ENCODE measurements at places on chromosomes 6 and 20.

DNA sequence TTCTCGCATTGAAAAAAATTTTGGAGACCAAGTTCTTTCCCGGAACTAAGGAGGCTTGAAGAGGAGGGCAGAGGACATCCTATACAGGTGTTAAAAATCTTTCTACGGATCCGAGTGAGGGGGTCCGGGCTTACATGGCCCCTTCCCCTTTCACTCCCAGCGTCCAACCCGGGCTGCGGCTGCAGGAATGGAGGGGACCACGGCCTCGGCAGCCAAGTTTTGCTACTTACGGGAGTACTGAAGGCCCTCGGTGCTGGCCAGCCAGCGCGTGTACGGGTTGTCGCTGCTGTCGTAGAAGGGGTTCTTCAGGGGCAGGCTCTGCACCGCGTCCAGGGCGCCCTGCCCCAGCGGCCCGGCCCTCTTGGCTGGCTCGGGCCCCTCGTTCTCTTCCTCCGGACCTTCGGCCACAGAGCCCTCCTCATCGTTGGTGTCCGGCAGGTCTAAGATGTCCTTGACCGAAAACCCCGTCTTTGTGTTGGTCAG, 642 bp downstream of the NKX2-2 start:
- DNase-seq: no peak

DNA sequence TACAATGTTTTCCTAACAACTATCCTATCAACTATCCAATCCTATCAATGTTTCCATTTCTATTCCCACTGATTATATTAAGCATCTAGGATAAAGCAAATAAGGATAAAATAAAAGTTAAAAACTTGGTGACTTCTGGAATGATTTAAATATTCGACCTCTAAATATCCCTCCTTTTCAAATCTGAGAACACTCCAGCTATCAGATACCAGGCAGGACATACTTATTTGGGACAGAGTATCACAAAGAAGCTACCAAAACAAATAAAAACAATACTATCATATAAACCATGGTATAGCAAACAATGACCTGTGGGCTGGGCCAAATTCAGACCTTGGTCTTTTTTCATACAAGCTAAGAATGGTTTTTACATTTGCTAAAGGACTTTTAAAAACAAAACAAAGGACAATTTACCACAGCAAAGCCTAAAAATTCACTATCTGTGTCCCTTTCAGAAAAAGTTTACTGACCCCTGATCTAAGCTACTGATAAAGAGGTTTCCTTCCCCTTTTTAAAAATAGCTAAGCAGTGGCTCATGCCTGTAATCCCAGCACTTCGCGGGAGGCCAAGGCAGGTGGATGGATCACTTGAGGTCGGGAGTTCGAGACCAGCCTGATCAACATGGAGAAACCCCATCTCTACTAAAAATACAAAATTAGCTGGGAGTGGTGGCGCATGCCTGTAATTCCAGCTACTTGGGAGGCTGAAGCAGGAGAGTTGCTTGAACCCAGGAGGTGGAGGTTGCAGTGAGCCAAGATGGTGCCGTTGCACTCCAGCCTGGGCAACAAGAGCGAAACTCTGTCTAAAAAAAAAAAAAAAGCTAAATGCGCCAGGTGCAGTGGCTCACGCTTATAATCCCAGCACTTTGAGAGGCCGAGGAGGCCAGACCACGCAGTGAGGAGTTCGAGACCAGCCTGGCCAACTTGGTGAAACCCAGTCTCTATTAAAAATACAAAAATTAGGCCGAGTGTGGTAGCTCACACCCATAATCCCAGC, 6.0 kb downstream of the NUP153 start:
- no peak for DNase-seq

DNA sequence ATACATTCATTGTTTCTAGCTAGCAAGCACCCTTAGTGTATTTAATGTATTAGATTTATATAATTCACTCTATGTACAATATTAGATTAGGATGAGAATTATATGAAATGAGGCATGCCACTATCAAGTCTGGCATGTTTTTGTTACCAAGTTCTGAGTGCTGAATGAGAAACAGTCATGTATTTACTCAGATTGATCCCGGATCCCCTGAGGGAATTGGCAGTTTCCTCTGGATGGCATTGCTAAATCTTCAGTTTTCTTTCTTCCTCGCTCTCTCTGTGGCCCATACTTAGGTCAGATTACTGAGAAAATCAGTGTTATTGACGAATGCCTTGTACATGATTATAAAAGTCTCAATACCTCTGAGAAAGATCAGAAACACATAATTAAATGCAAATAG, 66.6 kb downstream of the CDKAL1 start:
- no peak for DNase-seq

DNA sequence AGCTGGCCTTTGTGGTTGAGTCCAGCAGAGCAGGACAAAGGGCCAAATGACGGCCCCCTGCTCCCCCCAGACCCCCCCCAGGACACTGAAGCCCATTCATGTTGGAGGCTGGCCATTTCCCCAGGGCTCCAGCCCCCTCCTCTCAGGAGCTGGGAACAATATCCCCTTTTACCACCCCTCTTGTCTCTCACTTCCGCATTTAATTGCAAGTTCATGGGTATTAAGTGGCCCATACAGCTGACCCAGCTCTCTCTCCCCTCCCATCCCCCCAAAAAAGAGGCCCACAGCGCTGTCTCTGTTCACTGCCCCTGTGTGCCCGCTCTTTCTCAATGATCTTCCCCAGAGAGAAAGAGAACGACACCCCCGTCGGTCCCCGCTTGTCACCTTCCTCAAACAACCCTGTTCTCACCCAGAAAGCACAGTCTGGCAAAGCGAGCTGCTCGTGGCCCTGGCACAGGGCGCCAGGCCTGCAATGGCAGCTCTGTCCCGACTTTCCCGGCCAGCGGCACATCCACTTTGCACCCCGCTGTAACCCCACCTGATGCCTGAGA, 30.4 kb downstream of the PREX1 start:
- no peak for DNase-seq

DNA sequence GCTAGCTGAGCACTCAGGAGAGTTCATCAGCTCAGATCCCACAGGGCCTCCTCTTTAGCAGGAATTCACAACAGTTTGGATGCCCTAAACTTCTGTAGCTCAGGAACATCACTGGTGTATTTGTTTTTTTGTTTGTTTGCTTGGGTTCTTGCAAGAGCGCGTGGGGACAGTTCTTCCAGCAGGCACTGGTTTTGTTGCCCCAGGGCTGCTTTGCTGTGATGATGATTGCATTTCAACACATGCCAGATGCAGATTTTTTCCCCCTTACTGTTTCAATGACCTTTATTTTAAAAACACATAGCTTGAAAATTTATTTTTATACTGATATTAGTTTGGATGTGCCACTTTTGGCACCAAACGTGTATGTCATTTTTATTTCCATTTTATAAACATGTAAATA, 77.1 kb downstream of the DHX35 start:
- no peak for DNase-seq

- DNase-seq: no peak
Measured at GRCh38 chr6:49913636-49914375, 47.5 kb upstream of the CRISP1 start.

GRCh38 chr6:104526376-104526775, 333.3 kb downstream of the HACE1 start:
- DNase-seq: no peak

DNA sequence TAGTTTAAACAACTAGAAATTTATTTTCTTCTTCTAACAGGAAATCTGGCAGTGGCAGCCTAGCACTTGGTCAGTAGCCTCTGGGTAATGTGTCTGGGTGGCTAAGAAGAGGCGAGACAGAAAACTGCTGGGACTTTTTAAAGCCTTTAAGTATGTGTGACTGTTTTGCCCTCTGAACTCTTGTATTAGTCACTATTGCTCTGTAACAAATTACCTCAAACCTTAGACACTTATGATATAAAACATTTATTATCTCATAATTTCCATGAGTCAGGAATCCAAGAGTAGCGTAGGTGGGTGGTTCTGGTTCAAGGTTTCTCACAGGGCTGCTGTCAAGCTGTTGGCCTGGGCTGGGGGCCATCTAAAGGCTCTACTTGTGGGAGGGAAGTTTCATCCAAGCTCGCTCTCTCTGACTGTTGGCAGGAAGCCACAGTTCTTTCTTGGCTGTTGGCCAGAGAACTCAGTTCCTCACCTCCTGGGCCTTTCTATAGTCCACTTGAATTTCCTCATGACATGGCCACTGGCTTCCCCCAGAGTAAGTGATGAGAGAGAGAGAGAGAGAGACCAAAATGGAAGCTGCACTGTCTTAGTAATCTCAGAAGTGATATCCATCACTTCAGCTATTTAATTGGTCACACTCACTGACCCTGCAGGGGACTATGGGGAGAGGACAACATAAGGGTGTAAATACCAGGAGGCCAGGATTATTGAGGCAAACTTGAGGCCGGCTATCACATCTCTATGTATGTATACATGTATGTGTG, 17.4 kb upstream of the TBC1D22B start:
- DNase-seq: peak; percentile 75

GRCh38 chr6:4932228-4932903, 71.5 kb downstream of the RPP40 start:
- no peak for DNase-seq
